ENCODE measurements at places on chromosomes 2 and 18.

DNA sequence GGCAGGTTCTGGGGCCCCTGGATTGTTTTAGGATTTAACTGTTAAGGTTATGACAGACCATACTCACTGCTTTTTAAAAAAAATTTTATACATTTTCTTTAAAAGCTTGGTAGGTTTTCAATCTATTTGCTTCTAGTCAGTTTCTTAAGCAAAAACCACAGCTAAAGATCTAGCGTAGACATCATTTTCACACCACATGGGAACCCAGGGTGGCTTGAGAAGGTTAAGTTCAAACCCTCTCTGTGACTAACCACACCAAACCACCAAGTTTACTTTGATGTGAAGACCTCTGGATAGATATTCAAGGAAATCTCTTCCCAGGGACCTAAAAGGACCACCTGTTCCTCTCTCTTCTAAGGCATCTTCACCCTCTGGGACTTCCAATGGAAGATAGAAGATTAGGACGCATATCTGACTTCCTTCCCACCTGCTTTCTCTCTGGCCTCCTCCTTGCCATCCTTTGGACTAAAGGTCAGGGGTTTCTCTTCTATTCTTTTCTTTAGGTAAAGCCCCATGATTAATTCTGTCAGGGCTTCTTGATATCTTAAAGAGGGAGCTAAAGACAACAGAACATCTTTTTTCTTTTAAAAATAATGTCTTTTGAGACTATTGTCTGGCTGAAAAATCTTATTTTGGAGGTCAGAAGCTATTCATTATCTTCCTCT lies 32.3 kb downstream of the FOSL2 start:
- DNase-seq: no peak

DNA sequence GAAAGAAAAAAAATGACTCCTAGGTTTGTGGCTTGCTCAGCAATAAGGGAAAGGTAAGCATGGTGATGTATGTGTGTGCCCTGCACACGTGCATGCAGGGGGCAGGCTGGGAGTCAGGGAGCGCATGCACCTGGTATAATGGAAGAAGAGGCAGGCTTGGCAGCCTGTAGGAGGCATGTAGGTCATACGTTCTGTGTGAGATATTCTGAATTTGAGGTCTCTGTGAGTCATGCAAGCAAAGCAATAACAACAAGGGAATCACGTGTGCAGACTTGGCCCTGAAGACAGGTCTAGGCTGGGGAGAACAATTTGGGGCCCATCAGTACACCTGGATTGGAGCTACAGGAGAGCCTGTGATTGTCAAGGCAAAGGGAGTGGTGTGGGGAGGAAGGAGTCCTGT lies 94.5 kb upstream of the TTC39C start:
- no peak for DNase-seq

DNA sequence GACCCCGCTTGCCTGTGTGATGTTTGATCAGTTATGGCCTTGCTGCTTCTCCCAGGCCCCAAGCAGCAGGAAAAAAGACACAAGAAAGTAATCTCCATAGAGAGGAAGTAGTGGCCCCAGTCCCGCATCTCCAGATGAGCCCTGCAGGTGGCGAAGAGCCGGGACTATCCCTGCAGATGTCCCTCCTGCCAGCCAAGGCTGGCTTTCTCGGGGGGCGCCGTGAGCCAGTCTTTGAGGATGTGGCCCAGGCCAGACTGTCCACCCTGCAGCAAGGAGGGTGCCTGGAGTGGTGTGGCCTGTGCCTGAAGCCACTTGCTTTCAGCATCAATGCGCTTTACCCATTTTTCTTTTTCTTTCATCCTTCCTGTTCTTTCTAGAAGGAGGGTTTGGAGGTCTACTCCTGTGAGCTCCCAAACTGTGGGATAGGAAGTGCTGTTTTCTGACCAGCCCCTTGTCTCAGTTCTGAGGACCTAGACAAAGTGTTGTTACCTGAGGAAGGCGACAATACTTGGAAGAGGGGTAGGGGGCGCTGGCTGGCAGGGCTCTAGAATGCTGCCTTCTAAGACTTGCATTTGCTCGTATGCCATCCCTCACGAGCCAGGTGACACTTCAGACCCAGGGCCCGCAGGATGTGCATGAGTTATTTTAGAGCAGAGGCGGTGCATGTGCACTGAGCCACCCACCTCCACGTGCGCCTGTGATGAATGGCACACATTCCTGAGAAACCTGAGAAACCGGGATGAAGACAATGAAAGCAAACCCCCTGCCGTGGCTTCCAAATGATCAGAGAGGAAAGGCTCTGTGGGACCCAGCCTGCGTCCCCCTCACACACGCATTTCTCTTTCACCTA lies 255.8 kb downstream of the FBXO15 start:
- no peak for DNase-seq

DNA sequence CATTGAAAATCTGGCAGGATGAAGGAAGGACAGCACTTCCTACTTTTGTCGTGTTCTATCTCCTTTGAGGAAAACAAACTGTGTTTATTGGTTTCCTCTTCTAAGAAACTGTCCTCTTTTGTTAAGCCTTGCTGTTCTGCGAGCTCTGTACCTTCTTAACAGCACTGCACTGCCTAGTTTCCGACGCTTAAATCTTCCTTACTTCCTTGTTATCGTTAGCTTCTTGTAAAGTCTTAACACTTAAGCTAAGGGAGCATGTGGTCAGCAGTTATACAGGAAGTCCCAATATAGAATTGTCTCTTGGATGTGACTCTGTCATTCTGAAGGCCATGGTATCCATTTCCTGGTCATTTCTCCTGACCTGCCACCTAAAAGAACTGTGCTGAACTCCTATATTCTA lies 552.8 kb upstream of the NRP2 start:
- no peak for DNase-seq

DNA sequence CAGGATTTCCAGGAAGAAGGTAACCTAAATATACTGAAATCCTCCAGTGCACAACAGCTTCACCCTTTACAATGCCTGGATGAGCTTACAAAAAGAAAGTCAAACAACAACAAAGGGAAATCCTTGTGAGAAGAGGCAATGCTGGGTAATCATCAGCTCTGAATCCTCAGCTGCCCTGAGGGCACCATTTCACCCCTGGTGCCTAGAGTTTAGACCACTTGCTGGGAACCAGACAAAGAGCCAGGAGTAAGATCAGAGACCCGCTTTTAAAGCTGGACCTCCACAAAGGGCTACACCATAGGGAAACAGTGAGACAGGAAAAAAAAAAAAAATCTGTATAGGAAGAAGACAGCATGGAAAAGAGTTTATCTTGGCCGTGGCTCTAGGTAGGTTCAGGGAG lies 97.0 kb downstream of the FOXI3 start:
- DNase-seq: no peak

GRCh38 chr2:220241423-220241822 lies 614.0 kb downstream of the SLC4A3 start:
- DNase-seq: peak; percentile 25
